ENCODE measurements at places on chromosomes 5 and 9.
A peak's percentile ranks its signal among the peaks of the same experiment; 100 is the strongest.

- no peak for DNase-seq
These were observed 3.9 kb downstream of the PLK2 start for GRCh38 chr5:58456026-58456425.

DNA sequence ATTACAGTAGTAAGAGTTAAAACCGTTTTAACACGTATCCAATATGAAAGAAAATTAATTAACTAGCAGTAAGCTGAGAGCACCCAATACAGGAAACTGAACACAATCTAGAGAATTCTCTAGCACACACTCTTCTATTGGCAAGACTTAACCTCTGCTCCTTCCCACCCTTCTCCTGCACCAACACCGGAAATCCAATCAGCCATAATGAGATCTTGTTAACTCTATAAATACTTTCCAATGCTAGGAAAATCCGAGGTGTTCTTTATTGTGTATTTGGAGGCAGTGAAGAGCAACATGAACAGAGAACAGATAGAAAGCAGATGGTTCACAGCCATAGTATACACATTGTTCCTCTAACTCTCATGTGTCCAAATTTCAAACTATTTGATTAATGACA lies 591.7 kb downstream of the CETN3 start:
- no peak for DNase-seq

DNA sequence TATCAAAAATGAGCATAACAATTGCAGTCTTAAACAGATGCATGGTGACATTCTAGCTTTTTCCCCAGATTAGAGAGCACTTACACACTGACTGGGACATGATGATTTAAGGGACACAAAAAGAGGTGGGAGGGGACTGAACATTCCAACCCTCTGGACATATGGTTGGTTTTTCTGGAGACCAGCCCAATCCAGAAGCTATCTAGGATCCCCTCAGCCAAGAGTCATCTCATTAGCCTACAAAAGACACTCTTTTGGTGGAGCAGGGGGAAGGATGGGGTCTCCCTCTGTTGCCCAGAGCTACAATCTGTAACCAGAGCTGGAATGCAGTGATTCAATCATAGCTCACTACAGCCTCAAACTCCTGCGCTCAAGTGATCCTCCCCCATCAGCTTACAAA lies 97.3 kb upstream of the IQGAP2 start:
- DNase-seq, result no peak

- DNase-seq, result no peak
These were observed 11.9 kb upstream of the COL15A1 start for GRCh38 chr9:98931600-98932389.

DNA sequence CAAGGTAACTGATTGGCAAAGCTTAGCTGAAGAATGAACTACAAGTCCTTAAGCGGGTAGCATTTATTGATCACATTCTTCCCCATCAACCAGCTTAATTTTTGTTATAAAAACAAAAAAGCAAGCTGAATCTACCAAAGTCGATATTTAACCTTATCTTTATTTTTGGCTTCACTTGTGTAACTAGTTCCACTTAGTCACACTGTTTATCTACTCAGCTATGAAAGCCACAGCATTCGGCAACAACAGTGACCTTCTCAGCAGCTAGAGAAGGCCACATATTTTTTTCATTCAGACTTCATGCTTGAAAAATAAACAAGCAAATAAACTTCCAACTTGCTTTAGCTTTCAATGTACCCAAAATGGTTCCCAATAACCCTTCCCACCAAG lies 69.4 kb downstream of the KLHL3 start:
- no peak for DNase-seq

GRCh38 chr9:74275872-74276508 lies 221.1 kb upstream of the RORB start:
- DNase-seq, result peak; percentile 24

- no peak for DNase-seq
These were observed 193.5 kb upstream of the HAPLN1 start for GRCh38 chr5:83914199-83914598.

GRCh38 chr9:108244686-108245085 lies 611.1 kb downstream of the ACTL7B start:
- no peak for DNase-seq

DNA sequence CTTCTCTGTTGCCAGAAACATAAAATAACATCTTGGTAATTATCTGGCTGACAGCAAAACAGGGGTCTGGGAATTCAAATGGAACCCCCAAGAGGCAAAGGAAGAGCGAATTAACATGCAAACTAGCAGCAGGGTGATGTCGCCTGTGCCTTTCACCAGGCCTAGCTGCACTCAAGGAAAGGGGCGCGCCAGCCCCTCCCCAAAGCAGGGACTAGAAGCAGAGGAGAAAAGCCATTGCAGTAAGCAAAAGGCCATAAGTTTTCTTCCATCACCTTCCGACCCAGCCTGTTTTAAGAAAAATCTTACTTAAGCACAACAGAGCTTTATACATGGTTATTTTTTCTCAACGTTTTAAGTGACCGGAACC lies 539 bp downstream of the POC5 start:
- peak; percentile 28 for DNase-seq

GRCh38 chr5:94326586-94326985 lies 291.8 kb downstream of the KIAA0825 start:
- DNase-seq, result no peak

DNA sequence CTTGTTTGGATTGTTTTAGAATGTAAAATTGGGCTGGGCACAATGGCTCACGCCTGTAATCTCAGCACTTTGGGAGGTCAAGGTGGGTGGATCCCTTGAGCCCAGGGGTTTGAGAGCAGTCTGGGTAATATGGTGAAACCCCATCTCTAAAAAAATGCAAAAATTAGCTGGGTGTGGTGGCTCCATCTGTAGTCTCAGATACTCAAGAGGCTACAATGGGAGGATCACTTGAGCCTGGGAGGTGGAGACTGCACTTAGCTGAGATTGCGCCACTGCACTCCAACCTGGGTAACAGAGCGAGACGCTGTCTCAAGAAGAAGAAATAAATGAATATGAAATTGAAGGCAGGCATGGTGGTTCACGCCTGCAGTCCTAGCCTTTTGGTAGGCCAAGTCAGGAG lies 21.3 kb downstream of the MAML1 start:
- no peak for DNase-seq

- DNase-seq, result no peak
These were observed 45.3 kb upstream of the TTC39B start for GRCh38 chr9:15352306-15352705.

DNA sequence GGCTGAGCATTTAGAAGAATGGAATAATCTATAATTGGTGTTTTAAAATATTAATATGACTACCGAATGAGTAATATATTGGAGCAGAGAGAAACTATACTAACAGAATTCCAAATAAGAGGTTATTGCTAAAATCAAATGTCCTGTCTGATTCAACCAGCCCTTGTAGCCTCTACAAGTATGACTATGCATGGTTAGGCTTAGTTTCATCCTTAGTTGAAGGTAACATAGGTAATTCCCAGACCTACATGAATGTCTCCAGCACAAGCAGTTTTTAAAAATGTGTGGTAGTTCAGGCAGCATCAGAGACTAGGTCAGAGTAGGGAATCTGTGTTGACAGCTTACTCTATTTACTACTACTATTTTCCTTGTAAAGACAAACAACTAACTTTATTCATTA lies 51.7 kb upstream of the SLC27A6 start:
- no peak for DNase-seq

GRCh38 chr5:172313915-172314314 lies 30.4 kb upstream of the UBTD2 start:
- no peak for DNase-seq

DNA sequence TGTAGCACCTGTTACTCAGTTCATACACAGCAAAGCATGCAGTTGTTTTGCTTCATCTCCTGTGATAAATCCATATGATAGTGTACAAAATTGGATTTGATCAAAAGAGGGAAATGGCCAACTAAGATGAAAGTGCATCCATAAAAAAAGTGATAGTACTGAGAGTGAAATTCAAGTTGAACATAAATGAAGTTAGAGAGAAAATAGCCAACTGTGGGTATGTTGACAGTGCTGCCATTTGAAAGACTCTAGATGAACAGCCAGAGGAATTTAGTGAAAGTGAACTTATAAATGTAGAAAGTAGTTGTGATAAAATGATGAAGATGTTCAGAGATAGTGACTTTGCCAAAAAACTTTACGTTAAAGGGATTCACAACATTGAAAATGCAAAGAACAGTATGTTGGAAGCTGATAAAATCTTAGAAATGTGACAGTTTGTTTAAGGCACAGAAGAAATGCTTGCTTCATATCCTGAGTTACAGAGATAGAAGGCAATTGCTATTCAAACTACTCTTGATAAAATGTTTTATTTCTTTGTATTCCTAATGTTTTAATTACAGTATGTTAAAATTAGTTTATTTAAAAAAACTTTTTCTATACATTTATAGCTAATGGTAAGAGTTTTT lies 119.7 kb downstream of the DMXL1 start:
- no peak for DNase-seq

GRCh38 chr5:7902666-7903625 lies 34.0 kb downstream of the MTRR start:
- DNase-seq, result no peak

GRCh38 chr5:6143523-6143922 lies 234.8 kb downstream of the MED10 start:
- no peak for DNase-seq

DNA sequence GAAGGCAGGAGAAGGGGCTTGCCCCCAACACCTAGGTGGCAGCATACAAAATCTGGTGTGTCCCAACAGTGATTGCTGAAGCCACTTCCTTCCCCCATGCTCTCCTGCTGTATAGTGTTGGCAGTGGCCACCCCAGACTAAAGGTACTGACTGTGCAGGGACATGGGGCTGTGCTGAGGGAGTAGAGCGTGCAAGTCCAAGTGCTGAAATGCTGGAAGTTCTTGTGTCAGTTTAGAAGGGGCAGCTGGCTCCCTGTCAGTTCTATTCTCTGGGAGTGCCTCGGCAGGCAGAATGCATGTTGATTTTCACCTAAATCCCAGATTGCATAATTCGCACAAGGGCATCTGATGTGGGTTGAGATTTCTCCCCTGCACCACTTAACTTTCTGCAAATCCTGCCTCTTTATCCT lies 68.6 kb downstream of the GDNF start:
- no peak for DNase-seq

GRCh38 chr5:112013660-112014059 lies 256.7 kb upstream of the NREP start:
- no peak for DNase-seq

- peak; percentile 80 for DNase-seq
These were observed 153.5 kb downstream of the CDC42SE2 start for GRCh38 chr5:131417240-131417869.

GRCh38 chr5:106759581-106759980 lies 911.2 kb downstream of the EFNA5 start:
- DNase-seq, result no peak

DNA sequence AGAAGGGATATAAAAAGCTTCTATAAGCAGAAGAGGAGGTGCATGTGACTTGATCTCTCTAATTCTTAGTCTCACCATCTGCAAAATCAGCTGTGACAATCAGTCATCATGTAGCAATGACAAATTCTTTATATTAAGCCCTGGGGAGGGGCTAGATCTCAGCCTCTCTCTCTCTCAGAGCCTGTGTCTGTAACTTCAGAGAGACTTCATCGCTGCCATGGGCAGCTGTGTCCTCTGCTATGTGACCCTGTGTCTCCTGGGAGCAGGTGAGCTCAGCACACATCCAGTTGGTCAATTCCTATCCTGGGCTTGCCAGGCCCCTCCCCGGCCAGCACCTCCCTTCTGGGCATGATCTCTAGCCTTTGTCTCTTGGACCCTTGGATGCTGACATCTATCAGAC lies 109.6 kb downstream of the ANKRD18B start:
- DNase-seq, result no peak

- DNase-seq, result peak; percentile 72
These were observed 120.9 kb downstream of the WNK2 start for GRCh38 chr9:93304574-93305496.

- no peak for DNase-seq
These were observed 321.1 kb downstream of the ARRDC3 start for GRCh38 chr5:91061946-91062562.

DNA sequence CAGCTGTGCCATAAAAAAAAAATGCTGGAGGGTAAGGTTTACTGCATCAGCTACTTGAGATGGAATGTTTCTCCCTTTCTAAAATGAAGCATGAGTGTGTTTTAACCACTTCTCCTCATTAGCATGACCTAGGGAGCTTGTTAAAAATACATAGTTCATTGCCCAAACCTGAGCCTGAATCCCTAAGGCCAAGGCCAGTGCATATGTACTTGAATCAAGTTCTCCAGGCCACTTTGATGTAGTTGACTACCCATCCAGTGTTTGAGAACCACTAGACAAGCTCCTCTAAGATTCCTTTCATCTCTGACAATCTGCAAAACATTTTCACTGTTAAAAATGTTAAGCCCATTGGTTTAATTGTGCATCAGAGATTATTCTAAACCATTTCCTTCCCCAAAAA lies 6.7 kb downstream of the TIMD4 start:
- DNase-seq, result no peak

DNA sequence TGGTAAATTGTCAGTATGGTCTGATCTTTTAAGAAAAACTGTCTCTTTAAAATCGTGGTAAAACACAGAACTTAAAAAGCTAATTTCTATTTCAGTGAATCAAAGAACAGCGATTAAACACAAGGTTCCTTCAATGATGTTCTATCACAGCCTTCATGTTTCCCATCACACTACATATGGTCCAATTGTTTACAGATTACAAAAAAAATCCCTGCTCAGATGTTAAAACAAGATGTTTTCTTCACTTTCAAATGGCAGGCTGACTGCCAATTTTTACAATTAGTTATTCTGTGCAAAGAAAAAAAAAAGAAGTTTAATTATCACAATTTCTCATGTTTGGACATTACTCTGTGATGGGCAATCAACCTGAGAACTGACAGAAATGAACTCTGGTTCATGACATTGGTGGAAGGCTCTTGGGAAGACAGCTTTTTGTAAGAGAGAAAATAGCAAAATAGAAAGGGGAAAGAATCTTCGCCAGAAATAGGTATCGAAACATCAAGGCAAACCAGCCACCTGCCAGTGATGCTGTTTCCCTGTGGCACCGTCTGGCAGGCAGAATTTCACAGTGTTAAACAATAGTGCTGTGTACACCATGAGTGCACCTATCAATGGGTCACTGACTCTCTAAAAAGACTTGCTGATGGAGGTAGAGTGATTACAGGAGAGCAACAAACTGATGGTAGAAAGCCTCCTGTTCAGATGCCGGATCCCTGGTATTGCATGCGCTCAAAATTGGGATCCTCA lies 1020.0 kb upstream of the ARRDC3 start:
- no peak for DNase-seq

DNA sequence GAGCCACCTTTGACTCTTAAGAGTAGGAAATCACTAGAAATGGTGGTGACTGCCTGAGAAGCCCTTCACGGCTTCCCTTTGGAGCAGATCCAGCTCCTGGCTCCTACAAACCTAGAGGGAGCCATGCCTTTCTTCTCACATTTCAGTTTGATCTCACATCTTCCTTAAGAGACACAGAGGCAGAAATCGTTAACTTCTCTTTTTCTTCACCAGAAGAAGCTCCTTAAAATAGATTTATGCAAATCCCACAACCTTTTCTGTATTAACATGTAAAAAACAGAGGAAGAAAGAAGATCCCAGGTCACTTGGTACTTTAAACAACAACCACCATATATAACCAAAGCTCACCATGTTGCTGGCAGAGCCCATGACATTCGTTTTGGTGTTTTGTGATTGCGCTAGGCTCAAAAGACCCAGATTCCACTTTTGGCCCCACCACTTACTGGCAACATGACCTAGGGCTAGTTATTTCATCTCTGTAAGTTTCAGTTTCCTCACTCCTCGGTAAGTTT lies 29.6 kb downstream of the PAX5 start:
- no peak for DNase-seq

GRCh38 chr5:135883441-135883840 lies 12.2 kb downstream of the IL9 start:
- no peak for DNase-seq

GRCh38 chr5:54470128-54470527 lies 14.6 kb downstream of the HSPB3 start:
- no peak for DNase-seq
